ENCODE measurements at places on chromosomes 11 and 22. TPM values are rescaled to one million over a fixed set of nuclear protein-coding genes. Genes with fewer than 3 reads are reported as not detected.

- no peaks in the 10 kb centered on the region for H3K4me1 ChIP-seq
- H3K4me3 ChIP-seq = no peak overlapping the region
- H3K27ac ChIP-seq = no peak overlapping the region
- no peaks in the 10 kb centered on the region for H3K36me3 ChIP-seq
These were observed 488.3 kb downstream of the INSC start for GRCh38 chr11:15602785-15603567.

DNA sequence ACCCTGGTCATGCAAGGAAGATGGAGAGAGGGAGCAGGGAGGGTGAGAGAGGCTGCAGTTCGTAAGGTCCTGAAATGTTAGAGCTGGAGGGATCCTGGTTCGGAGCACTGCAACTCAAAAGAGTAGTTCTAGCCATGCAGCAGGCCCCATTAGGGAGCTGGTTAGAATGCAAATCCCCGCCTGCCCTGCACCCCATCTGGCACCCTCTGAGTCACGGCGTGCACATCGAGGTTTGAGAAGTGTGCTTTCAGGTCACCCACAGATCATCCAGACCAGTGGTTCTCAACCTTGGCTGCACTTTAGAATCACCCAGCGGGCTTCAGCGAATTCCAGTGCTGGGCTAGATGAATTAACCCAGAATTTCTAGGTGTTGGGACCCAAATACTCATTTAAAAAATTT, 48.2 kb downstream of the ST3GAL4 start:
- no peaks in the 10 kb centered on the region for H3K36me3 ChIP-seq
- H3K27me3 ChIP-seq = no peaks in the 10 kb centered on the region
- no peak overlapping the region for H3K27ac ChIP-seq
- no peak overlapping the region for H3K4me3 ChIP-seq
- peaks cover 4% of the 10 kb centered on the region for H3K4me1 ChIP-seq

GRCh38 chr22:28030473-28030872, 111.4 kb upstream of the PITPNB start:
- no peak overlapping the region for H3K27ac ChIP-seq
- DNase-seq = peak; percentile 23
- no peaks in the 10 kb centered on the region for H3K4me1 ChIP-seq
- H3K36me3 ChIP-seq = no peaks in the 10 kb centered on the region
- no peak overlapping the region for H3K4me3 ChIP-seq
- peaks cover 10% of the 10 kb centered on the region for H3K27me3 ChIP-seq

DNA sequence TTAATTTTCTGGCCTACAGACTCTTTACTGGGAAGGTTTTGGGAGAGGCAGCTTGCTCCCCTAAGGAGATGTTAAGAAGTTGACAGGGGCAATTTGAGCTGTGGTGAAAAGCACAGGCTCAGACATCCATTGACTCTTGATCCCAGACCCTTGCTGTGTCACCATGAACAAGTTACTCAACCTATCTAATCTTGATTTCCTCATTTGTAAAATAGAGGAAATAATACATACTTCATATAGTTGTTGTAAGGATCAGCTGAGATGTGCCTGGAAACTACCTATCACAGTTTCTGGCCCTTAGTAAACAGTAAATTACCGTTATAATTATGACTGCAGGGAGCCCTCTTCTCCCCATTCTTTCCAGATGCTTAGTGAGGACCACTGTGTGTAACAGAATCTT, 16.6 kb upstream of the SCGB1D4 start:
- peaks cover 37% of the 10 kb centered on the region for H3K27me3 ChIP-seq
- peaks cover 10% of the 10 kb centered on the region for H3K4me1 ChIP-seq
- DNase-seq = no peak
- H3K27ac ChIP-seq = no peak overlapping the region
- H3K36me3 ChIP-seq = no peaks in the 10 kb centered on the region

- no peaks in the 10 kb centered on the region for H3K36me3 ChIP-seq
- no peaks in the 10 kb centered on the region for H3K4me1 ChIP-seq
- H3K27ac ChIP-seq = no peak overlapping the region
- no peak overlapping the region for H3K4me3 ChIP-seq
- H3K27me3 ChIP-seq = no peaks in the 10 kb centered on the region
- DNase-seq = no peak
These were observed 119.3 kb downstream of the KCNQ1 start for GRCh38 chr11:2564008-2564530.

The SLC7A4 gene
- 0.53 TPM for total RNA-seq

DNA sequence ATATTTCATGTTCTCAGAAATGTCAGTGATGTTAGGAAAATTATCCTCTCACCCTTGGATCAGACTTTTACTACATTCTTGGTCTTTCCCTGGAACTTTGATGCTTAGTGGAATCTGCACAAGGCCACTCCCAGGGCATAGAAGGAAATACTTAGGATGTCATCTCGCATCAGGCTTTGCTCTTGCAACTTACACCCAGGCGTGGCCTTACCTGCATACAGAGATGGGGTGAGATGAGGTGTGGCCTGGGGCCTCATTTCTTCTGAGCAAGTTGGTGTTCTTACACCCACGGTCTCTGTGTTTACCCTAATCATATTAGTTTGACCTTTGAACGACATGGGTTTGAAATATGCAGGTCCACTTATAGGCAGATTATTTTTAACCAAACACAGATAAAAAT, 19.0 kb upstream of the OR52K2 start:
- no peak overlapping the region for H3K27ac ChIP-seq
- DNase-seq = no peak
- H3K4me1 ChIP-seq = no peaks in the 10 kb centered on the region
- no peak overlapping the region for H3K4me3 ChIP-seq

DNA sequence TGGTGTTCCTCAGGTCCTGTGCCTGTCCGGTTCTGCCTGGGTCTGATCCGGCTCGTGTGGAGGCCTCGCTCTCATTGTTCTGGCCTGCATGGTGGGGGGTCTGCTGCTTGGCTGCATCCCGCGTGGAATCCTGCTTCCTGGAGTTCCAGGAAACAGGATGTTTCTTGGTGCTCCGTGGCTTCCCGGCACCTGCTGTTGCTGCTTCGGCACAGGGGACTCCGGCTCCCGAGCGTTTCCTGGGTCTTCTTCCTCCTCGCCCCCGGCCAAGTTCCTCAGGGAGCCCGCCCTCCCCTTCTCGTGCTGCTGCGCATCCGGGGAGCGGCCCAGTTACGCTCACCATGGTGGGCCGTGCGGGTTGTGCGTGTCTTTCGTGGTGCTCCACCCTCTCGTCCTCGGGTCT, 29.9 kb downstream of the GLB1L2 start:
- DNase-seq = no peak
- no peak overlapping the region for H3K4me3 ChIP-seq
- no peak overlapping the region for H3K27ac ChIP-seq
- H3K27me3 ChIP-seq = peaks cover 4% of the 10 kb centered on the region
- H3K36me3 ChIP-seq = no peaks in the 10 kb centered on the region

- H3K27ac ChIP-seq = no peak overlapping the region
- peaks cover 81% of the 10 kb centered on the region for H3K27me3 ChIP-seq
- no peak for DNase-seq
- H3K4me1 ChIP-seq = peaks cover 15% of the 10 kb centered on the region
- H3K36me3 ChIP-seq = no peaks in the 10 kb centered on the region
These were observed 1.9 kb upstream of the ZBTB16 start for GRCh38 chr11:114057605-114058004.

- no peak for DNase-seq
- H3K36me3 ChIP-seq = no peaks in the 10 kb centered on the region
- H3K4me3 ChIP-seq = no peak overlapping the region
These were observed 343.1 kb upstream of the SYN3 start for GRCh38 chr22:33401291-33401690.

DNA sequence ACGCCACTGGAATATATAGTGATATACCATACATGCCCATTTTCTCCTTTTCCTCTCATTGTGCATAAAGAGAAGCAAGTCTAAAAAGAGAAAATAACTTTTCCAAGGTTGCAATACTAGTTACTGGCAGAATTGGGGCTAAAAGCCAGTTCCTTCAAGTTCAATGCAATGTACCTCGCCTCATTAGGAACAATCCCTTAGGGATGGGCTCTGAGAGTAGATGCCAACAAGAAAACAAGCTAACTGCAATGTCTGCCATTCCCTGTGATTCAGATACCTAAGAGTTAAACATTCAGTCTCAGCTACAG, 114.3 kb downstream of the RBFOX2 start:
- DNase-seq = no peak
- H3K27ac ChIP-seq = no peak overlapping the region
- peaks cover 11% of the 10 kb centered on the region for H3K27me3 ChIP-seq

- H3K27ac ChIP-seq = no peak overlapping the region
- no peak for DNase-seq
- H3K4me3 ChIP-seq = no peak overlapping the region
- no peaks in the 10 kb centered on the region for H3K27me3 ChIP-seq
- H3K36me3 ChIP-seq = no peaks in the 10 kb centered on the region
These were observed 274.8 kb downstream of the NTM start for GRCh38 chr11:131645237-131645636.

The OTOG gene
- total RNA-seq = not detected

GRCh38 chr22:30290342-30291057, 1.2 kb upstream of the CASTOR1 start:
- H3K4me3 ChIP-seq = peak overlapping the region; percentile 74
- peaks cover 2% of the 10 kb centered on the region for H3K36me3 ChIP-seq
- peaks cover 42% of the 10 kb centered on the region for H3K4me1 ChIP-seq
- no peak for DNase-seq

GRCh38 chr22:43946384-43946667, 8.9 kb upstream of the SAMM50 start:
- H3K27me3 ChIP-seq = peaks cover 4% of the 10 kb centered on the region
- H3K27ac ChIP-seq = no peak overlapping the region
- H3K4me3 ChIP-seq = no peak overlapping the region
- H3K36me3 ChIP-seq = no peaks in the 10 kb centered on the region
- DNase-seq = no peak

DNA sequence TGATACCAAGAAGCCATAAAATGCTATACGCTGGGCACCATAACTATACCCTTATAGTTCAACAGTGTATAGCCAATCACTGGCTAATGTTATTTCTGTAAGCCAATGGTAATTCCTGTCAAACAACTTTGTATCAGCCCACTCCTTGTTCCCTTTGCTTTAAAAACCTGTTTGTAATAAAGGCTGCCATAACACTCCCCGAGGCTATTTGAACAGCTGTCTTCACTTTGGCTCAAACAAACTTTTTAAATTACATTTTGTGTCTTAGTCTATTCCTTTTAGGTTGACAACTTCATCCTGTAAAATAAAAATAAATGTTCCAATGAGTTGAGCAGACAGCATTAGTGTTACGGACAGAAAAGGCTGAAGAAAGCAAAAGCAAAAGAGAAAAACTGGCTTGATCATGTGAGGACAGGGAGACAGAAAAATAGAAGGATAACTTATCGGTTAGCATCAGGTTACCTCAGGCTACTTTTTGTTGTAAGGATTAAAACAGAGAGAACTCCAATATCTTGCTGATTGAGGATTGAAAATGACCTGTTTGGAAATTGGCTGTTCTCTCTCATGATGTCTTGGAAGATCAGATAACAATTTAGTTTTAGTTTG, 95.0 kb downstream of the AASDHPPT start:
- H3K27ac ChIP-seq = no peak overlapping the region
- no peaks in the 10 kb centered on the region for H3K4me1 ChIP-seq
- H3K4me3 ChIP-seq = no peak overlapping the region
- H3K27me3 ChIP-seq = no peaks in the 10 kb centered on the region

DNA sequence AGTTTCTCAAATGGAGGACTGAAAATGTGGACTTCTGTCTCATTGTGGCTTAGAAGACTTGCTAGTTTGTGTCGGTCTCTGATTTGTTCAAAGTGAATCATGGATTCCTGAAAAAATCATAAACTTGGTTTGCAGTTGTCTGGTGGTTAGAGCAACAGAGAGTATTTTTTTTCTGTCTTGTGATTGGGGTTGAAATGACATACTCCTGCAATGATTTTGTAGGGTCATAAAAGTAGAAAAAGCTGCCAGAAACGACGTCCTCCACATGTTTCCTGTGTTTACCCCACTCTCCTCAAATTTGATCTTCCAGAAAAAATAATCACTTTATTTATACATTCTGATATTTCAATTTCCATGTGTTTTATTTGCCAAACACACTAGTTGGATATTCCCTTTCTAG, 219.2 kb upstream of the PGR start:
- DNase-seq = no peak
- H3K4me3 ChIP-seq = no peak overlapping the region
- H3K27me3 ChIP-seq = no peaks in the 10 kb centered on the region

The MPZL3 gene
- 28.4 TPM for total RNA-seq

The TRIM29 gene
- total RNA-seq = not detected

DNA sequence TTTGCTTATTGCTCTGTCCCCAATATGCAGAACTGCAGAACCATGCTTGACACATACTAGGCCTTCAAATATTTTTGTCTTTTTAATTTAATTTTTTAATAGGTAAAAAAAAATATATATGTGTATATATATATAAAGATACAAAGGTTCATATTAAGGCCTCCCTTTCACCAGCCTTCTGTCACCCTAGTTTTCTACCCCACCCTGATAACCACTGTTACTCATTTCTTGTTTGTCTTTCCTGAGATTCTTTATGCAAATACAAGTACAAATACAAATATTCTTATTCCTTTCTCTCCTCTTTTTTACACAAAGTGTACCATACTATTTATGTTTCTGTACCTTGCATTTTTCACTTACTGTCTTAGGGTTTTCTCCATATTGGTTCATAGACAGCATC, 43.0 kb downstream of the UVRAG start:
- peaks cover 12% of the 10 kb centered on the region for H3K36me3 ChIP-seq
- no peak for DNase-seq
- H3K27me3 ChIP-seq = no peaks in the 10 kb centered on the region
- peaks cover 9% of the 10 kb centered on the region for H3K4me1 ChIP-seq
- H3K27ac ChIP-seq = no peak overlapping the region
- no peak overlapping the region for H3K4me3 ChIP-seq

DNA sequence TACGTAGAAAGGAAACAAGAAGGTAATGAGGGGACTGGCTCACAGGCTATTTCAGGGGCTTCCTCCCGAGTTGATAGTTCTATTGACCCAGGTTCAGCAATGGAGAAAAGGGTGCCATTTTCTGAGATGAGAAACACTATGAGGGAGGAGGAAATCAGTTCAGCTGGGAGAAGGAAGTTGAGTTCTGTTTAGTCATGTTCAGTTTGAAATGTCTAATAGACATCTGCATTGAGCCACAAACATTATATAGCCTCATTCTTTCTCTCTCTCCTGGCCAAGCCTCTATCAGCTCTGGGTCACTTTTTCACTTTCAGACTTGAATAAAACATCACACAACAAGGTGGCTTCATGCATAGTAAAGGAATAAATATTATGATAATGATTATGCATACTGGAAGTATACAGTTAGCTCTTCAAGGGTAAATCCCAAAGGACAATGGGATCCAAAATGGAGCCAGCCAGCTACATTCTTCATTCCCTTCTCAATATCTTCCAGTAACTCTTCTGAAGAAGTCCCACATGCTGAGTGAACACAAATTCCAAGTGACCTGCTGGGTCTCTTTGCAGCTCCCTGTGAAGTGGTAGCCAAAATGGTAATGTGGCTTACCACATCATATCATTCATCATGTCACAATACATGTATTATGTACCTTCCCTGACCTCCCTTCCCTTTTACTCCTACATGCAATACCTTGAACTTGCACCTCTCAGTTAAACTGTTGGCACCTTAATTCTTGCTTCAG, 80.9 kb upstream of the CD44 start:
- peaks cover 25% of the 10 kb centered on the region for H3K4me1 ChIP-seq
- peaks cover 25% of the 10 kb centered on the region for H3K36me3 ChIP-seq
- no peak for DNase-seq
- H3K27me3 ChIP-seq = no peaks in the 10 kb centered on the region
- no peak overlapping the region for H3K27ac ChIP-seq
